Hindlimb muscle (tissue), 1 donor: ENCODE measurements at places on chromosomes 1 and 21. TPM values are rescaled to one million over a fixed set of nuclear protein-coding genes. Genes with fewer than 3 reads are reported as not detected.

Gene DENND2C
- polyA plus RNA-seq = 10.1 TPM

DNA sequence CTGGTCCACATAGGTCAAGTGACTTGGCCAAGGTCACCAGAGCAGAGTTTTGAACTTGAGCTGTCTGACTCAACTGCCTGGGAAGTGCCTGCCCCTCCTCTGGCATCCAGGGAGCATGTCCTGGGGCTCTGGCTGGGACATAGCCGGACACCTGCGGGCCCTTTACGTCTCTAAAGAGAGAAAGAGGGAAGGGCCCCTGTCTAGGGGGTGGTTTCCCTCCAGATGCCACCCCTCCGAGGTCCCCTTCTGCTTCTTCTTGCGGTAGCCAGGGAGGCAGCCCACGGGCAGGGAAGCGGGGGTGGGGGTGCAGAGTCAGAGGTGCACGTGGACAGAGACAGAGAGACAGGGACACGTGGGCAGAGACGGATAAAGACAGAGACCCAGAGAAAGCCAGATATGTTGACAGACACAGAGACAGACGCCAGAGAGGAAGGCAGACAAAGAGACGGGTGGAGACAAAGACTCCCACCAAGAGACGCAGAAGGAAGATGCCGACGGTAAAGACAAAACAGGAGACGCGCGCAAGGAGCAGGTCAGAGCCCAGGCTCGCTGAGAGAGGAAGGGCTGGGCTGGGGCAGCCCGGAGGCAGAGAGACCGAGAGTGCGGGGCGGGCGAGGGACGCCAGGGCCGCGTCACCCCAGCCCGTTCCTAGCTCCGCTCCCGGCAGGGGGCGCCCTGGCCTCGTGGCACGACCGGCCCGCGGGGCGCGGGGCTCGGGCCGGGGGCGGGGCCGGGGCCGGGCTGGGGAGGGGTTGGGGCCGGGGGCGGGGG lies 458 bp upstream of the ALPL start:
- peak; percentile 49 for DNase-seq

Gene MT1HL1
- polyA plus RNA-seq = not detected

DNA sequence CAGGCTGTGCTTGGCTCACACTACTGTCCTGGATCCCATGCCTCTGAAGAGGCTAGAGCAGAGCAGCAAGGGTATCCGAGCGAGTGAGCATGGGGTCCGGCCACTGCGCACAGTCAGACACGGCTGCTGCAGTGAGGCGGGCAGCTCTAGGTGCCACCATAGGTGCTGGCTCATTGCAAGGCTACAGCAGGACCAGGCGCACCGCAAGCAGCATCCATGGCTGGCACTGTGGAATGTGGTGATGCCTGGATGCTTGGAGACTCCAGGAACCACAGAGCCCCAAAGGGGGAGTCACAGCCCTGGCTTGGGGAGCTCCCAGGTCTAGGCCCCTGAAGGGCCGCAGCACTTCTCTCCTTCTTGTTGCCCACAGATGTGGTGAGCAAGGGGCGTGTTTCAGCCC lies 47.2 kb downstream of the ATP6V1G3 start:
- no peak for DNase-seq

DNA sequence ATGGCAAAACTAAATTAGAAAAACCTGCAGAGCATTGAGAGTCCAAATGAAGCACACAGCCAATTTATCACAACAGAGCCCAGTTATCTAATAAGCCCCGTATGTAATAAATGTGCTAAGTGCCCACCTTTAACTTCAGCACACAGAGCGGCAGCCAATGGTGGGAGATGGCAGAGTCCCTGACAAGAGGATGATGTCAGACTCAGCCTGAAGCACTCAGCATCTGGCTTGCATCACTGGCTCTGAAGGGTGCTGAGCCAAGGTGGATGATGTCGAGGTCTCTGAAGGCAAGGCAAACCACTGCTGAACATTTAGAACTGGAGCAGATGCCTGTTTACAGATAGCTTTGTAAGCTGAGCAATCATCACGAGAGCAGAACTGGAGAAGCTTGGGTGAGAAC lies 118.3 kb downstream of the NUF2 start:
- DNase-seq = no peak

DNA sequence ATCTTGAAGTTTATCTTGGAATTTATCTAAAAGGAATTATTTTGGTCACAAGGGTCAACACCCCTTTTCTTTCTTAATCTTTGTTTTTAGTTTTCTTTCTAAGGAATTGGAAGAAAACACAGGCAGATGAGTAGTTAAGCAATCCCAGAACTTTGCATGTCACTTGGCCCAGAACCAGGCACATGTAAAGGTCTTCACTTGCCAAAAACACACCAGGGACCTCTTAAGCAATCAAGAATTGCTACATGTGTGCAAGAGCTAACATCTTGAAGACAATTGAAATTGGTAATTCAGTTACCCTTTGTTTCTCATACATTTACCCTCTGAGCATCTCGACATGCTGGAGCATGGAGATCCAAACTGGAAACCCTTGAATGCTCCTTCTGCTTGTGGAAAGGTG lies 114.2 kb downstream of the ZC3H11B start:
- DNase-seq = peak; percentile 81

DNA sequence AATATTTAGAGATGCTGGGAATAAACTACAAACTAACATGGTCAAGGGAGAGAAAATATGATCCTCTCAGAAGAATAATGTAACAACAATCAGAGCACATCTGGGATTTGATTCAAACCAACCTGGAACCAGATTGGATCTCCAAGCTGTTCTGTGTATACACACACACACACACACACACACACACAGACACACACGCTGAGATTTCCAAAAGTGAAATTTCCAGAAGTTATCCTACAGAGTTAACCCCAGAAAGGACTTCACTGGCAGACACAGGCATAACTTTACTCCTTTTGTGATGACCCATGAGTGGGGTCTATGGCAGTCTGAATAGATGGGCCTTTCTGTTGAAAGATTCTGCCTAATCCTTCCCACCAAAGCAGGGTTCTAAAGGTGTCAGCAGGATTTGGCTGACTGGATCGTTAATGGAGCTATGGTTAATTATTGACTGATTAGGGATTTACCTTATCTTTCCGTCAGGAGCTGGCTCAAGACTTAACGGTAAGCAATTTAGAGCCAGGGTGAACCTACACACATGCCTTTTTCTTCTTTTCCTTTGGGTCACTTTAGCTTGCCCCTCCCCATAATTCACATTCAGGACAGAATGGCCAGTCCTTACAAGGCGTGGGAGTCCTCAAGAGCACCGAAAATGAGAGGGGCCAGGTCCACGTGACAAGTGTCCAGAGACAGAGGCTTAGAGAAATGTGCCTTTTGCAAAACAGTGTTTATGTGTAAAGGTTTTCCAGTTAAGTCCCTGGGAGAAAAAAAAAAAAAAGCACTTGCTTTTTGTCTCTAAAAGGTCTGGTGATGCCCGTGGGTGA lies 10.9 kb upstream of the PROX1 start:
- DNase-seq = no peak

Gene SPRR5
- not detected for polyA plus RNA-seq

DNA sequence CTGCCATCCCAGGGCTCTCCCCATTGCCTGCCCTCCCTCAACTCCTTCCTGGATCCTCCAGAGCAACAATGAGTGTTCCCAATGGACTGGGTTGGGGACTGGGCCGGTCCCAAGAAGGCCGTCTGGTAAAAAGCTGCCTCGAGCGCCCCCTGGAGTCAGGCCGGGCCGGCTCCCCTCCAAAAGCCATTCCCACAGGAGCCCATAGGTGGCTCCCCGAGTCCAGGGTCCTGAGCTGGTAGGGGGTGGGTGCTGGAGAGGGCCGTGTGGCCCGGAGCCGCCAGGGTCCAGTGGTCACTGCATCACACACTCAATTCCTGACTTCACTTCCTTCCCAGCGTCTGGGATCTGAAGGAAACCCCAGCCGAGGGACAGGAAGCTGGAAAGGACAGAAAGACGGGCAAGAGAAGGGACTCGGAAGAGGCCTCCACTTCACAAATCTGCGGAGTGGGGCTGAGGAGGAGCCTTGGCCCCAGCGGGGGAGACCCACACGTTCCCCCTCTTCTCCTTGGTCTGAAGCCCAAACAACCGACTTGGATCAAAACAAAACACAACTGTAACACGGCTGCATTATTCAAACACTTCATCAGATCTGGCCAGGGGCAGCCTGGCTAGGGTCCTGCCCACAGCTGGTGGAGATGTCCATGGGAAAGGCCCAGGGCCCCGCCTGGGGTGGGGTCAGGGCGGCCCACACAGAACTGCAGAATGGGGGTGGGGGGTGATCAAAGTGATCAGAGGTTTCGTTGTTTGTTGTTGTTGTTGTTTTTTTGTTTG lies 10.9 kb upstream of the ALDH4A1 start:
- peak; percentile 49 for DNase-seq

GRCh38 chr1:59193443-59194093 lies 103.3 kb upstream of the FGGY start:
- no peak for DNase-seq

Gene RGS16
- 8.7 TPM for polyA plus RNA-seq

DNA sequence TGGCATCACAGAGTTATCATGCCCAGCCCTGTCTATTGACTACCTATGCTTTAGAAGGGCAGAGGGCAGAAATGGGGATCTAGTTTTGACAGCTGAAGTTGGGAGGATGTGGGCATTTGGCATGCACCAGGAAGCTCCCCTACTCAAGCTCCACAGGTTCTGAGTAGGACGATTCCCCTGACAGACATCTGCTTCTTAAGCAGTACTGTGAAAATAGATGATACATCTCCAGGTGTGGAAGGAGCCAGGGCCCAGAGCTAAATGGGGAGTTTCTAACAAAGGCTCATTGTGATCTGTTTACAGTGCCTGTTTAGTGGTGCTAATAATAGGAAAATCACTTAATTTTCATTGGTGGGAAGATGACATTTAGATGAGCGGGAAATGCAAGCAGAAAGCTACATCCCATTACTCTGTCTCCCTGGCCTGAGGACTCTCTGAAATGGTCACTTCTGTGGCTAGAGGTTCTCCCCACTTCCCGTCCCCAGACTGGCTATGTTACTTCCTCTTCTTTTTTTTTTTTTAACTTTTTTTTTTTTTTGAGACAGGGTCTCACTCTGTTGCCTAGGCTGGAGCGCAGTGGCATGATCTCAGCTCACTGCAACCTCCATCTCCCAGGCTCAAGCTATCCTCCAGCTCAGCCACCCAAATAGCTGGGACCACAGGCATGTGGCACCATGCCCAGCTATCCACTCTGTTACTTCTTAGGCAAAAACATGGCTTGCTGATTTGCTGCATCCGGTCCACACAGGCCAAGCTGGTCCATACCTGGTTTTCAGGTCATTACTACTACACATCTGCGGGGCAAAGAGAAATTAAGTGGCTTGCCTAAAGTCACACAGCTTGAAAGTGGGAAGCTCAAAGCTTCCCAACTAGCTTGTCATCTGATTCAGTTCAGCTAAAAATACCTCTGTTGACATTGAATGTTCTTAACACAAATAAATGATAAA lies 23.2 kb upstream of the CNIH3 start:
- DNase-seq = no peak

DNA sequence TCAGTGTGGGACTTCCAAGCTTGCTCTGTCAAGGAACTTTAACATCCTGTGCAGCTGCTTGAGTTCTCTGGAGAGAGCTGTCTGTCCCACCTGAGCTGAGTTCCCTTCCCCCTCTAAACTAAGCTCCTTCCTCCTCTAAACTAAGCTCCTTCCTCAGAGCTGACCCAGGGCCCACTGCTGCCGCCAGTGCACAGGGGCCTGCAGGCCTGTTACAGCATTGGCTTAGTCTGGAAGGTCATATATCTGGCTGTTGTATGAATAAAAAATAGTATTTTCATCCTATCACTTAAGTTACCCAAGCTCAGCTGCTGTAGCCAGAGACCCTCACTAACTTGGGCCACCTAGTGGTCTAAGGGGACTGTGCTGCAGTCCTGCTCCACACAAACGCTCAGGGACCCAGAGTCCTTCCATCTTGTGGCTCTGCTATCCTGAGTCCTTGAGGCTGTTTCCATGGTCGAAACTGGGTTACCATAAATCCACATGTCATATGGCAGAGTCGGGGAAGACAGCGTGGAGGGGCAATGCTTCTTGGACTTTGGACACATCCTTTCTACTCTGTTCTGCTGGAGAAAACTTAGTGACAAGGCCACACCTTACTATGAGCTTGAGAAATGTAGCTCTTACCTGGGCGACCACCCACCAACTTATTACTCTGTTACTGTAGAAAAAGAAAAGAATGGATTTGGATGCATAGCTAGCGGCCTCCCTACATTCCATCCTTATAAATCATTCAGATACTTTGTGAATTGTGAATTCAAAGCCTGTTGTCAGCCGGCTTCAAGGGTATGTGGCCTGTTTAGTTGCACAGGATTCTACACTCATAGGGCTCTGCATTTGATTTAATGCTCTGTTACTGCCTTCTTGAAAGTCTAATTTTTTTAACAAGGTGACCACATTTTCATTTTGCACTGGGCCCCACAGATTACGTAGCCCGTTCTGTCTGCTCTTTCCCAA lies 71.4 kb upstream of the GCLM start:
- peak; percentile 14 for DNase-seq

Gene PTPRU
- 25.4 TPM for polyA plus RNA-seq

Gene PIK3CD
- 4.2 TPM for polyA plus RNA-seq

GRCh38 chr1:25626018-25626417 lies 9.4 kb downstream of the MAN1C1 start:
- no peak for DNase-seq

DNA sequence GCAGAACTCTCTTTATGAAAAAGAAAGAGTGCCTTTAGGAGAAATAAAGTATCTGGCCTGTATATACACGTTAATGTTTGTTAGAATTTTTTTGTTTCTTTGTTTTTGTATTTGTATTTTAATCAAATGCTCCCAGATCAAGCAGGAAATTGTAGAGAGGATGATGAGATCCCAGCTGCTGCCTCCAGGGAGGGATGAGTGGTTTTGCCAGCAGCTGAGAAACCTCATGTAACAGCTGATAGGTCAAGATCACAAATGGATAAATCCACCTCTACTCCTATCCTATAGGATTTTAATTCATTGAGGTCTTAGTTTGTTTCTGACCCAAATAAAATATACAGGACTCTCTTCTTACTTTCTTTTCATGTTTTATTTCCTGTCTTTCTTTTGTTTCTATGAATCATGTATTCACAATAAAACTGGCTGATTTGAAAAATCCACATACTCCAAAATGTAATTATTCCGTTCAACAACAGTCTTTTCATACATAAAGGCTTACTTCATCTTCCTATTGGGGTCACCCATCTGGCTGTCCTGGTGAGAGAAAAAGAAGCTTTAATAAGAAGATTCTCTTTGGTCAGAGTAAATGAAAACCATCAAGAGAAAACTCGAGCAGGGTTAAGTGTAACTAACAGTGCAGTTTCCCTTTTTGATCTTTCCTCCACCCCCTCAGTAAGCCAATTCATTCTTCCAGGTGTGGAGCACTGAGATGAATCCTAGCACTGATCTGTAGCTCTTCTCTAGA lies 129.3 kb upstream of the PLPPR5 start:
- peak; percentile 26 for DNase-seq

DNA sequence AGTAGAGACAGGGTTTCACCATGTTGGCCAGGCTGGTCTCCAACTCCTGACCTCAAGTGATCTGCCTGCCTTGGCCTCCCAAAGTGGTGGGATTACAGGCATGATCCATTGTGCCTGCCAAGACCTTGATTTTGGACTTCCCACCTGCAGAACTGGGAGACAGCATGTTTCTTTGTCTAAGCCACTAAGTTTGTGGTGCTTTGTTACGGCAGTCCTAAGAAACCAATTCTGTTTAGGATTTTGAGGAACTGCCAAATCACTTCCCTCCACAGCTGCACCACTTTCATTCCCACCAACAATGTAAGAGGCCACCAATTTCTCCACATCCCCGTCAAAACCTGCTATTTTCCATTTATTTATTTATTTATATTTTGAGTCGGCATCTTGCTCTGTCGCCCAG lies 46.1 kb downstream of the CHAF1B start:
- no peak for DNase-seq
